ENCODE measurements at places on chromosomes 16 and 17. TPM values are rescaled to one million over a fixed set of nuclear protein-coding genes. Genes with fewer than 3 reads are reported as not detected.

GSG1L gene
- polyA plus RNA-seq: 1.2 TPM

SBK1 gene
- polyA plus RNA-seq: 3.2 TPM

KRT222 gene
- polyA plus RNA-seq: 2.0 TPM

PHB1 gene
- 160 TPM for polyA plus RNA-seq

MYH13 gene
- 0.04 TPM for polyA plus RNA-seq

KREMEN2 gene
- 0.66 TPM for polyA plus RNA-seq

KCNH4 gene
- polyA plus RNA-seq: 0.36 TPM

HOXB3 gene
- polyA plus RNA-seq: 30.8 TPM

PRKCB gene
- 3.1 TPM for polyA plus RNA-seq

NBR1 gene
- polyA plus RNA-seq: 120 TPM

KLHL36 gene
- 32.8 TPM for polyA plus RNA-seq

CDH5 gene
- polyA plus RNA-seq: 20.2 TPM

SMPD3 gene
- polyA plus RNA-seq: 49.4 TPM
